ENCODE measurements at places on chromosomes 1 and 21.

- DNase-seq: no peak
These were observed 605.7 kb downstream of the MATN1 start for GRCh38 chr1:30117685-30118084.

DNA sequence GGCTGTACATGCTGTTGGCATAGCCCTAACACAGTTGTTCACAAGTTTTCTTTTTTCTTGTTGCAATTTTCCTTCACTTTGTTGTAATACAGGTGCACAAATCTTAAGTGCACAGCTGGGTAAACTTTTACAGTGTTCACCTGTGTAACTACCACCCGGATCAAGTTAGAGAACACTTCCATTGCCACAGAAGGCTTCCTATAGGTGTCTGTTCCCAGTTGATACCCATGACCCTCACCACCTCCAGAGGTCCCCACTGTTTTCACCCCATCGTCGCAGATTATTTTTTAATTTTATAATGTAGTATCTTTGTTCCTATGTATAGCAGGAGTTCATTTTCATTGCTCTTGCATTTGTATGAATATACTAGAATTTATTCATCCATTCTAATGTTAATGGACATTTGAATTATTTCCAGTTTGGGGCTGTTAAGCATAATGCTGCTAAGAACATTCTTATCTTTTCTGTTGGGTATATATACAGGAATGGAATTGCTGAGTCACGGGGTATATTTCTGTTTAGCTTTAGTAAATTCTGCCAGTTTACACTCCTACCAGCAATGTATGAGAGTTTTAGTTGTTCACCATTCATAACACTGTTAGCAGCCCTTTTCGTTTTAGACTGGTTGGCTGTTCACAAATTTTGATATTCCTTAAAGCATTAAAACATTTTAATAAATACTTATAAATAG, 16.4 kb downstream of the SPRTN start:
- DNase-seq: no peak

- no peak for DNase-seq
These were observed 12.4 kb downstream of the LMNA start for GRCh38 chr1:156126630-156127534.

GRCh38 chr1:201538612-201539551, at the start of gene NAV1:
TSS of gene NAV1 (plus strand) at chr1:201539127. CDS start at chr1:201622885, 83,758 bp downstream.
- peak; percentile 30 for DNase-seq

DNA sequence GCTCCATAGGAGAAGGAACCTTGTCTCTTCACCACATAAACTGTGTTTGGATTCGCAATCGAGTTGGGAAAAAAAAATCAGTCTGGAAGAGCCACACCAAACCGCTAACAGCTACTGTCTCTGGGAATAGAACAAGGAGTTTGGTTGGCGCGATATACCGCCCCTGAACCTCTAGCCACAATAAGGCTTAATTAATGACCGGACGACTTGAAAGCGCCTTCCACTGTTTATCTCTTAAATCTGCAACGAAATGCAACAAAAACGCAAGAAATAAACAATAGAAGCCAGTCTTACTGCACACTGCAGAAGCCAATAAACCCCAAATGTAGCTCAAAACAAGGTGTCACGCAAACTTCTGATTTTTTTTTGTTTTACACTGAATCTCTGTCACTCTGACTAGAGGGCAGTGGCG, 10.9 kb downstream of the BTBD19 start:
- DNase-seq: no peak

GRCh38 chr1:185520188-185520920, 203.3 kb upstream of the IVNS1ABP start:
- no peak for DNase-seq

GRCh38 chr1:170734412-170735175, 70.7 kb downstream of the PRRX1 start:
- no peak for DNase-seq

- no peak for DNase-seq
These were observed 10.6 kb upstream of the OR2T33 start for GRCh38 chr1:248288391-248288790.

DNA sequence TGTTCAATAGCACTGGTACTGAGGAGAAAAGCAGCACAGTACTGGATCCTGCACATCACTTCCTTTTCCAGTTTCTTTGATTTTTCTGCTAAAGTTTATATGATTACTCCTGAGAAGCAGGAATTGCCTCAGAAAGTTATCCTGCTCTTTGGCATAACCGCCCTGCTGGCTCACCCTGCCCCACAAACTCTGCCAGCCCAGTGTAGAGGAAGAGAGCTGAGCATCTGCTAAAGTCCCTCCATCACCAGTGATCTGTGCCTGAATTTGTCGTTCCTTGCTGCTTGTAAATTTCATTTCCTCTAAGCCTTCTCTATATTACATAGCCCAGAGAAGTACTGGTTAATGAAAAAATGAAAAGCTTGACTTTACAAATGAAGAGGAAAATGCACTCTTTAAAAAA, 87.0 kb upstream of the C1orf21 start:
- DNase-seq: no peak

DNA sequence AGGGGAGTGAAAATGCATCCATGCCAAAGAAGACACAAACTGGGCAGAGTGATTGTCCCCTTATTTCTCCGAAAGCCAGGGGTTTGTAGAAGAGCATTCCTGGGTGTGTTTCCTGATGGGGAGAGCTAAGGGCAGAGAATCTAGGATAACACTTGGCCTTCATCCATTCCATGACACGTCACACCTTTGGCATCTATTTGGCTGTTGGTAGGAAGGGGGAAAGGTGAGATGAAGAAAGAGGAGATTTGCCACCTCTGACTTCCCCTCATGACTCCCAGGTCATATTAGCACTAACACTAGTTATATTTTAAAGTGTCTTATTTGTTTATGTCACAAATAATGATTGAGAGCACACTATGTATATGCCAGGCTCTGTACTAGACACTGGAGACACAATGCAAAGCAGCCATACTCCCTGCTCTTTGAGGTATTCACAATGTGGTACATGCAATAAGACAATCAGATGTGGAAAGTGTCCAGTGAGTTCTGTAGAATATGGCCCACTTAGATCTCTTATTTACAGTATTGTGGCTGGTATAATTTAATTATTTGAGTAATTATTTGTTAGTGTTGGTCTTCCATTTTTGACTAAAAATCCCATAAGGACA, 54.5 kb upstream of the GADD45A start:
- no peak for DNase-seq

- DNase-seq: no peak
These were observed 587 bp downstream of the TMEM53 start for GRCh38 chr1:44673675-44674112.

- DNase-seq: peak; percentile 59
These were observed 57.4 kb downstream of the ARID4B start for GRCh38 chr1:235270625-235271024.

- no peak for DNase-seq
These were observed 286.7 kb downstream of the PTPRC start for GRCh38 chr1:198925567-198925966.

DNA sequence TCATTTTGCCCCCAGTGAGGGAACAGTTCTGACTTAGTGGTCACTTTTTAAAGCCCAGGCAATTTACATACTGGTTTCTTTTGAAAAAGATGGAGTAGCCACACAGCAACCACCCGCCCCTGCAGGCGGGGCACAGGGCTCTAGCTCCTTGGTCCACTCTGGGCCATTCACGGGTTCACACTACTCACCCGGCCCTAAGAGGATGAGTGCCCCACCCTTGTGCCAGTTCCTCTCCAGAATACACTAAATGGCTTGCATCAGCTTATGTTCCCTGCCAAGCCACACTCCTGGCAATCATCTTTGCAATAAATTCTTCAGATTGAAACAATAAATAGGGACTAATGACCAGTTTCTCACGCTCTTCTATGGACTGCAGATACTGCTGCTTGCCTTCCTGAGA, 15.7 kb upstream of the ATP13A2 start:
- DNase-seq: no peak

- no peak for DNase-seq
These were observed 112.6 kb downstream of the BRINP2 start for GRCh38 chr1:177283380-177283779.

DNA sequence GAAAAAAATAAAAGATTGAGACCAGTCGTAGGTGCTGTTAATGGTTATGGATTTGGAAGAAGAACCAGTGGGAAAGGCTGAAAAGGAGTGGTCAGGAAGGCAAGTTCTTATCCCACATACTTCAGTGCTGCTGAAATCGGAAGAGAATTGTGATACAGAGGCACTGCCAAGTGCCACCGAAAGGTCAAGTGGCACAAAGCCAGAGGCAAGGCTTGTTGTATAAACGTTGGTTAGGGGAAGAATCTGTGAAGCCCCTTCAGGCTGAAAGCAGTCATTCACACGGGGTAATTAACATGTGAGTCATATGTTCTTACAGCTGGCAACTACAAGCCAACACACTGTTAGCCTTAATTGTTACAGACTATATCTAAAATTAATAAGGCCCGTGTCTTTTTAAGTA, 48.8 kb downstream of the ZBTB40 start:
- DNase-seq: peak; percentile 41

DNA sequence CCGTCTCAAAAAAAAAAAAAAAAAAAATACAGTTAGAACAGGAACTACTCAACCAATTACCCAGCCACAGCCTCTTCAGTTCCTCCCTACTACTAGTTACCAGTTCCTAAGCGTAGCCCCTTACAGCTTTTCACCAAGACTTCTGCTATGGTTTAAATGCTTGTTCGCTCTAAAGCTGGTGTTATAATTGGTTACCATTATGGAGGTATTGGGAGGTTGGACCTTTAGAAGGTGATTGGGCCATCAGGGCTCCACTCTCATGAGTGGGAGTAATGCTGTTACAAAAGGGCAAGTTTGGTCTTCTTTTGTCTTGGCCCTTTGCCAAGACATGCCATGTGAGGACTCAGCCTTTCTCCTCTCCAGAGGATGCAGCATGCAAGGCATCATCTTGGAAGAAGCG, 3.0 kb upstream of the SMPDL3B start:
- no peak for DNase-seq

DNA sequence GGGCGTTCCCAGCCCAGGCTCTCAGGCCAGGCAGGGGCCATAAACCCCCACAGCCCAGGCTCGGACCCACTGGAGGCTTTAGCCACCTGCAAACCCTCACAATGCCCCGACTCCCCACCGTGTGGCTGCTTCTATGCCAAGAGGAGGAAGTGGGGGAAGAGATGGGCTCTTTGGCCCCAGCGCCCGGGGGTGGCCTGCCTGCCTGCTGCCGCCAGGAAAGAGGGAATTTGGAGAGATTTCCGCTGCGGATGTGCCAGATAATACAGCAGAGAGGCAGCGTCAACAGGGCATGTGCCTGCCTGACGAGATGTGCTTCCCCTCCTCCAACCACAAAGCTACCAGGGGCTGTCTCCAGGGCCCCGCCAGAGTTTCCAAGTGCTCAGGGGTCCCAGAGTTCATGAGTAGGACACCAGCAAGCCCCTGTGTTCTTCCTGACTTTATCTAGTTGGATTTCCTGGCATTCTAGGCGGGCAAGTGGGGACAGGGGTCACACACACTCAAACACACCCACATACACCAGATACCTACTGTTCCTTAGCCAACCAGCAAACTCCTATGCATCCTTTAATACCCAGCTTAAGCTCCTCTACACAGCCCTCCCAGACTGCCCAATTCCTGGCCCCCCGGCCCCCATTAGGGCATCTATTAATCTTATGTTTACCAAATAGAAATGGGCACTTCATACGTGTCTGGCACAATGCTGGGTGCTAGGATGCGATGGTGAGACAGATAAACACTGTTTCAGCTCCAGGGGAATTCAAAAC, 14.1 kb downstream of the EPHA2 start:
- DNase-seq: no peak

DNA sequence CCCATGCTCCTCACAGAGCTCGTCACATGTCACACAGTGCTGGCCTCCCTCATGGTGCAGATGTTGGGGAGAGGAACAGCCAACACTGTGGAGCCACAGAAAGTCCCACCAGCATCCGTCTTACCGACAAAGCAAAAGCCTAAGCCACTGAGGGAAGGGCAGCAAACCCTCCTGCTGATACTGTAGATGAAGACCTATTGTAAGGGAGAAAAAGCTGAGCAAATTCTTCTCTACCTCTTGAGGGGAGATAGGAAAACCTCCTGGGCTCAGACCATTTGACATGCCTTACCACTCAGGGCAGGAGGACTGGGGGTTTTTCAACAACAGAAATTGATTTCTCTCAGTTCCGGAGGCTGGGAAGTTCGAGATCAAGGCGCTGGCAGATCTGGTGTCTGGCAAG, 95.9 kb downstream of the WDR64 start:
- no peak for DNase-seq

GRCh38 chr1:228342627-228343190, 63.9 kb downstream of the TRIM11 start:
- DNase-seq: no peak

DNA sequence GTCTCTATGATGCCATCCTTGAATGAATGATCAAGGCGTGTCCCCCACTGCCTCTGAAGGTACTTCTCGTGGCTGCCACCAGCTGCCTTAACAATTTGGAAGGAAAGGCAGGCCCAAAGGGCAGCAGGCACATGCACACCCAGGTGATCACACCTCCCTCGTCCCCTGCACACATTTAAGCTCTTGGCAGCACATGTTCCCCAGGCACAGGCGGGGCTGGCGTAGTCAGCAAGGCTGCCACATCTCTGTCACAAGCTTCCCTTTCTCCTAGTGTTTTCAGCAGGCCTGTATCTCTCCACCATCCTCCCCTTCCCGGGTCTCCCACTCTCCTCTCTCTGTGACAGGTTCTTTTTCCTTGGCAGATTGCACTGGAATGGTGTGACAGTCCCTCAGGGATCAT, 111.9 kb downstream of the CACNA1E start:
- DNase-seq: no peak

DNA sequence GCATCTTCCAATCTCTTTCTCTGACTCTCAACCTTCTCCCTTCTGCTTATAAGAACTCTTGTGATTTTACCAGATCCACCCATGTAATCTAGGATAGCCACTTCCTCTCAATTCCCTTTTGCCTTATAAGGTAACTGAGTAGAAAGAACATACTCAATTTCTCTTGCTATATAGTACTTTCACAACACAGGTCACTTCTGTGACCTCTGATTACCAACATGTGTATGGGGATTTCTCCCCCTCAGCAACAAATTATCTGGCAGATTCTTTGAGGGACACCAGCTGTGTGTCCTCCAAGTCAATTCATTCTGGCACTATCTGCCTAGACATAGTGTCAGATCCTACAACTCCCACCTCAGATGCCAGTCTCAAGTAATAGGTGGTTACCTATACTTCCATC, 62.5 kb downstream of the IL23R start:
- DNase-seq: no peak

DNA sequence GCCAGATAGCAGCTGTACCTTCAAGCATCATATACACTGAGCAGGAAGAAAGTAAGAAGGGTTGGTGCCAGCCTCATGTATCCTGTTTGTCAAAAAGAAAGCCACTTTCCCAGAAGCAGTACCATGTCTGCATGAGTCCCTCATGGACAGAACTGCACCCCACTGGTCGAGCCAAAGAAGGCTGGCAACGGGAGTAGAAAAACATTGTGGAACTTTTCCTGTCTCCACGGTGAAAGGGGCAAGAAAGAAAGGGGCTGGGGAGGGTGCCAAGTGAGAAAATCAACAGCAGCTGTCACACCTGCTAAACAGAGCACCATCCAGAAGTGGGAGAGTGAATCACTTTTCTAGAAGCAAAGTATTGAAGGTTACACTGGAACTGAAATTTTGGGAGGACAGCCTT, 621.7 kb downstream of the LMO4 start:
- no peak for DNase-seq

Data from NCI-H1436 (cell line).